ENCODE measurements at places on chromosomes 3 and 15. TPM values are rescaled to one million over a fixed set of nuclear protein-coding genes. Genes with fewer than 3 reads are reported as not detected.

Gene CNTN4
- 4.3 TPM for total RNA-seq

- peaks cover 2% of the 10 kb centered on the region for H3K27me3 ChIP-seq
- no peaks in the 10 kb centered on the region for H3K4me1 ChIP-seq
- no peak for DNase-seq
- H3K36me3 ChIP-seq = no peaks in the 10 kb centered on the region
- no peak overlapping the region for H3K4me3 ChIP-seq
- H3K27ac ChIP-seq = no peak overlapping the region
Measured at GRCh38 chr3:179933080-179933479, 103.7 kb downstream of the PEX5L start.

GRCh38 chr3:105430455-105430854 is 63.7 kb downstream of the ALCAM start:
- no peaks in the 10 kb centered on the region for H3K27me3 ChIP-seq
- no peak for DNase-seq
- H3K36me3 ChIP-seq = no peaks in the 10 kb centered on the region
- H3K4me3 ChIP-seq = no peak overlapping the region
- no peaks in the 10 kb centered on the region for H3K4me1 ChIP-seq

- H3K4me1 ChIP-seq = no peaks in the 10 kb centered on the region
- H3K4me3 ChIP-seq = no peak overlapping the region
- peaks cover 3% of the 10 kb centered on the region for H3K36me3 ChIP-seq
- no peaks in the 10 kb centered on the region for H3K27me3 ChIP-seq
Measured at GRCh38 chr15:87549296-87549695, 707.2 kb downstream of the NTRK3 start.

DNA sequence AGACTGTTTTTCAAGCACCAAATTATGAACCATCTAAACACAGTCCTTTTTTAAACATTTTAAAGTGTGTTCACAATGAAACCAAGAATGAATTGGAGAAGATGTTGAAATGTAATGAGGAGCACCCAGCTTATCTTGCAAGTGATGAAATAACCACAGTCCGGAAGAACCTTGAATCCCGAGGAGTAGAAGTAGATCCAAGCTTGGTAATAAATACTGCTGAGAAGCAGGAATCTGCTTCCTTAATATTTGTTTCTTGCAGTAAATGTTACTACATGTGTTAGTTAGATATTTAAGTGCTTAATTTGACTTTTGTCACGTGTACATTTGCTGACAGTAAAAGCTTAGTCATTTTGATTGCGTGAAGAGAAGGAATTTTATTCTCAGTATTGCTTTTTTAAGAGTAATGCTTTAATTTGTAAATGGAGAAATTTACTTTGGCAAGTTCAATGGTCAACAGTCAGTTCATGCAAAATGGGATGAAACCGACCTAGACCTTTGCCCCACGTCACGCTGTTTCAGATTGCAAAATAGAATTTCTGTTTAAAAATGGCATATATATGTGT is 69.8 kb downstream of the OPA1 start:
- DNase-seq = no peak
- no peak overlapping the region for H3K4me3 ChIP-seq
- no peak overlapping the region for H3K27ac ChIP-seq
- peaks cover 18% of the 10 kb centered on the region for H3K36me3 ChIP-seq
- no peaks in the 10 kb centered on the region for H3K4me1 ChIP-seq

DNA sequence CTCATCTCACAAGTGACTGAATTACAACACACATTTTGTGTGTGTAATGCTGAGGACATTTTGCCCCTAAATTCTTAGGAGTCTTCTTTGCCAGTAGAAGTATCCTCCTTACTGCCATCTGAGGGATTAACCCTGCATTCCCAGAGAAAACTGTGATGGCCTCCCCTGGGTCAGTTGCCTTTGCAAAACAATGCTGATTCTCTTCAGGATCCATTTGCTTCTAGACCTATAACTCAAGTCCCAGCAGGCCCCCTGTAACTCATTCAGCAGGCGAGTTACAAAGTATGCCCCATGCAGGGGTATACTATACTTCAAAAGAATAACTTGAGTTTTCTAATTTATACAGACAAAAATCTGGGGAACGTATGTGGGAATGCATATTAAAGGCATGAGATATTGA is 6.6 kb upstream of the MCF2L2 start:
- peaks cover 3% of the 10 kb centered on the region for H3K36me3 ChIP-seq
- no peak overlapping the region for H3K27ac ChIP-seq
- no peak for DNase-seq
- H3K27me3 ChIP-seq = peaks cover 44% of the 10 kb centered on the region

DNA sequence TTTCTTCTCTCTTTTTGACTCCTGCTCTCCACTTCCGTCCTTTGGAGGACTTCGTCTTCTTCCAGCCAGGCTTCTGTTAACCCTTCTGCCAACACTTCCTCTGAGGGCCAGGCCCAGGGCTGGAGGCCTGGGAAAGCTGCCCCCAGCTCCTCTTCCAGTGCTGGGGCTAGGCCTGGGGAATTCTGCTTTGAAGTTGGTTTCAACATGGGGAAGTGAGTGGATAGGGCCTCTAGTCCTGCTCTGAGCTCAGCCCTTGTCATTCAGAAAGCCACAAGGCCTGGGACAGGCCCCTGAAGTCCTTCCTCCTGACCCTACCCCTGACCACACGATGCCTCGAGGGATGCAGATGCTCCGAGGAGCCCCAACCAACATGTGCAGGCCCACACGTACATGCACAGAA is 53.9 kb upstream of the HERC1 start:
- no peak overlapping the region for H3K4me3 ChIP-seq
- no peaks in the 10 kb centered on the region for H3K36me3 ChIP-seq
- H3K4me1 ChIP-seq = peaks cover 10% of the 10 kb centered on the region
- peak overlapping the region; percentile 38 for H3K27ac ChIP-seq
- no peak for DNase-seq

GRCh38 chr3:148074946-148075345 is 622.8 kb upstream of the AGTR1 start:
- no peaks in the 10 kb centered on the region for H3K36me3 ChIP-seq
- no peak for DNase-seq
- no peak overlapping the region for H3K4me3 ChIP-seq
- no peak overlapping the region for H3K27ac ChIP-seq

DNA sequence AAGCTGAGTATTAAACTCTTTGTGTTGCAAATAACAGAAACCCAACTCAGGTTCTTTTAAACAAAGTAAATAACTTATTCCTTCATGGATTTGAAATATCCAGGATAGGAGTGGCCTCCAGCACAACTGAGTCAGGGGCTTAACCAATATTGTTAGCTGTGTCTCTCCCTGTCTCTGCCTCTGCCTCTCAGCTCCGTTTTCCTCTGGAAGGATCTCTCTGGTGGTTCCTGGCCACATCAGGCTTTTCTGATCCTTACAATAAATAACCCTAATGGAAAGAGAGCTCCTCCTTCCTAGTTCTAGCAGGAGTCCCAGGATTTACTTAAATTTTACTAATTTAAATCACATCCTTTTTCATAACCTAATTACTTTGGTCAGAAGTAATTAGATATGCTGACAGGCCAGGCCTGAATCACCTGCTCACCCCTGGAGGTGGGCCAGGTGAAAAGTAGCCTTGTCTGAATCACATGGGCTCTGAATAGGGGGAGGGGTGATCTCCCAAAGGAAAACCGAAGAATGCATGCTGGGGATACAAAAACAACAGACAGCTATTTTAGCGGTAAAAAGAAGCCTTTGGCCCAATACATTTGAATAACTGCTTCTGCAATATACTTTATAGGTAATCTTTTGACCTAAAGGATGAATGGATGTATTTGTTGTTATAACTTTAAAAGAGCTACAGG is 75.4 kb downstream of the REC114 start:
- H3K27ac ChIP-seq = no peak overlapping the region
- H3K4me1 ChIP-seq = peaks cover 9% of the 10 kb centered on the region
- no peaks in the 10 kb centered on the region for H3K36me3 ChIP-seq
- no peak for DNase-seq

Gene RTP1
- not detected for total RNA-seq

- no peaks in the 10 kb centered on the region for H3K4me1 ChIP-seq
- peaks cover 2% of the 10 kb centered on the region for H3K36me3 ChIP-seq
- H3K27me3 ChIP-seq = no peaks in the 10 kb centered on the region
- no peak for DNase-seq
Measured at GRCh38 chr3:196894557-196895295, 27.0 kb downstream of the SENP5 start.

- no peak overlapping the region for H3K27ac ChIP-seq
- no peak overlapping the region for H3K4me3 ChIP-seq
- no peak for DNase-seq
- H3K4me1 ChIP-seq = no peaks in the 10 kb centered on the region
- H3K36me3 ChIP-seq = peaks cover 19% of the 10 kb centered on the region
Measured at GRCh38 chr3:31613177-31613576, 80.5 kb downstream of the STT3B start.

Gene PDIA3
- 351 TPM for total RNA-seq

DNA sequence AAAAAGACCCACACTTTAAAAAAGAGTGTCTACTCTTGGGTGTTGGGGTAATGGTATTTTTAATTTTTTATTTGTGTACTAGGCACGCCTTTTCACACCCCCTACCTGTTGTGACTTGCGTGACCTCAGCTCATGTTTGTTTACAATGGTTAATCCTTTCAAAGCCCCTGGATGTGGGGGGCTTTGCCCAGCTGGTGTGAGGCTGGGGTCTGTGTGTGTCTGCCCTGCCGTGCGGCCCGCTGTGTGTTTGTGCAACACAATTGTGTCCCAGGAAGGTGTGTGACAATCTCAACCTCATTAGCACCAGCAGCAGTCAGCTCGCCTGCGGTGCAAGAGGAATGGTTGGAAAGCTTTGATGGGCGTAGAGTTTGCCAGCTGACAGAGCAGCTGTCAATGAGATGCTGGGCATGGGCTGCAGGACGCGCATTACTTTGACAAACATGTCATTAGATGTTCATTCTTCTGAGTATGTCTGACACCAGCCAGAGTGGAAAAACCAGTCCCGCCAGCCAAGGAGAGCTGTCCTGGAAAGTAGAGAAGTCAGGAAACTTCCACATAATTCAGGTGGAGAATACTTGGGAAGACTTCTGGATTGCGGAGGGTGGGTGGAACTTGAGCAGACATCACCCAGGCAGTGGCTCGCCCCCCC is 9.6 kb downstream of the LRRK1 start:
- H3K27ac ChIP-seq = no peak overlapping the region
- H3K4me1 ChIP-seq = no peaks in the 10 kb centered on the region
- no peak for DNase-seq
- H3K4me3 ChIP-seq = no peak overlapping the region

- peaks cover 17% of the 10 kb centered on the region for H3K27me3 ChIP-seq
- H3K4me1 ChIP-seq = no peaks in the 10 kb centered on the region
- DNase-seq = no peak
- H3K27ac ChIP-seq = no peak overlapping the region
Measured at GRCh38 chr3:9595877-9596276, 42.3 kb upstream of the LHFPL4 start.

- H3K27ac ChIP-seq = no peak overlapping the region
- H3K27me3 ChIP-seq = no peaks in the 10 kb centered on the region
- H3K36me3 ChIP-seq = peaks cover 30% of the 10 kb centered on the region
Measured at GRCh38 chr3:139357899-139358298, 14.1 kb downstream of the MRPS22 start.

- no peak overlapping the region for H3K27ac ChIP-seq
- H3K27me3 ChIP-seq = peaks cover 29% of the 10 kb centered on the region
- H3K36me3 ChIP-seq = no peaks in the 10 kb centered on the region
- no peak for DNase-seq
- H3K4me3 ChIP-seq = no peak overlapping the region
Measured at GRCh38 chr15:101536166-101536874, 46.8 kb upstream of the PCSK6 start.

DNA sequence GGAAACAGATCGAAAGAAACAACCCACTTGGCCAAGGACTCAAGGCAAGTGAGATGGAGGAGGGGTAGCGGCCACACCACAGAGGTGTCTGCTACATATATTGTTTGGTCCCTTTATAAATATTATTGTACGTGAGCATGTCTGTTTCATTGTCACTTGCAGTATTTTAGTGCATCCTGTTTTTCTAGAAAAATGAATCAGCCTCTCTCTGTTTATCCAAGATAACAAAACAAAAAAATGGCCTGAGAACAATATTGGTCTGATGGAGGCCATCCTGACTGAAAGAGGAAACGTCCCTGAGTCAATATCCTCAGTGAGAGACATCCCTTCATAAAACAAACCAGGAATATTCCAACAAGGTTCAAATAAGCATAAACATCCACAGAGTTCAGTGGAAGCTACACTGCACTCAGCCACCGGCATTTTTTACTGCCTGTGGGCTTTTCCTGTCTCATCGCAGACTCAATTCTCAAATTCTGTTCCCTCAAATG is 42.0 kb downstream of the WWTR1 start:
- H3K4me1 ChIP-seq = peaks cover 22% of the 10 kb centered on the region
- no peak overlapping the region for H3K4me3 ChIP-seq
- no peak for DNase-seq
- no peaks in the 10 kb centered on the region for H3K27me3 ChIP-seq

DNA sequence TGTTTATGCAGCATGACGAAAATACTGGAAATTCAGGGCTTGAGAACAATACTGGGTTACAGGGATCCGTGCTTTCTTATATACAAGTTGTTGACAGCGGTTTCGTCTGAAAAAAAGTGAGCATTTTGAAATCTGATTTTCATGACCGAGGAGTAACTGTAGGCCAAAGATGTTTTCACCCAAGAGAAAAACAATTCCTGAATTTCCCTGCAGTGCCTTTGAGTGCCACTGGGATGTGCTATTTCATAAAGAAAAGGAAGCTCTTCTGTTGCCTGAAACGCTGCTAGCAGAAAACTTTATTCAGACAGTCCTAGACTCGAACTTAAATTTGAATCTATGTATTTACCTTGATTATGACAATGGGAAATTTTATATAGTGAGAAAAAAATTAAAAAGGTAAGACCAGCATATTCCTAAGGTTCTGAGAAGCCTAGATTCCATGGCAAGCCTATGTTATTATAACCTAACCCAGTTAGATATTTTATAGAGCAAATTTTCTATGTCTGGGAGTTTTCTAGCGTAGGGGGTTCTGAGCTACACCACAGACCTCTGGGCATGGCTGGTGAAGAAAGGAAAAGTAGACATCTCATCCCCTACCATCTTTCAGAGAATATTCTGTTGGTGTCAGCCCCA is 30.2 kb downstream of the KCNAB1 start:
- peak overlapping the region; percentile 42 for H3K4me3 ChIP-seq
- DNase-seq = peak; percentile 34
- peaks cover 29% of the 10 kb centered on the region for H3K4me1 ChIP-seq
- peak overlapping the region; percentile 92 for H3K27ac ChIP-seq
- peaks cover 2% of the 10 kb centered on the region for H3K36me3 ChIP-seq
- H3K27me3 ChIP-seq = no peaks in the 10 kb centered on the region
